ENCODE measurements at places on chromosomes 2 and 18.

DNA sequence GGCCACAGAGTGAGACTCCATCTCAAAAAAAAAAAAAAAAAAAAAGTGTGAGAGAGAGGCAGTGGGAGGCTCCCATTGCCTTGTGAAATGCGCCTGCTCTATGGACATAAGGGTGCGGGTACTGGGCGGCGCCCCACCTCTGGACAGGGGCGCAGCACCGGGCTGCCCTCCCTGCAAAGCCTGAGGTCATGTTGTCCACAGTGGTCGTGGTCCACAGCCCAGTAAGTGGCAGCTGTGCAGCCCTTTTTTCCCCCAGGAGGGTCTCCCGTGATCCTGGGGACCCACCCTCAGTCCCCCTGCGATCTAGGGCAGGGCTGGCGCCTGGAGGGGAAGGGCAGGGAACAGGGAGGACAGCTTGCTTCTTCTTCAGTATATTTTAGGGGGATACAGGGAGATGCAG lies 37.8 kb downstream of the LPIN1 start:
- no peak for DNase-seq

GRCh38 chr2:112290088-112290487 lies 14.7 kb downstream of the ZC3H6 start:
- no peak for DNase-seq

- no peak for DNase-seq
Measured at GRCh38 chr18:3605486-3605952, 155.5 kb downstream of the TGIF1 start.

GRCh38 chr18:71287268-71287667 lies 998.4 kb downstream of the SOCS6 start:
- DNase-seq, result no peak

DNA sequence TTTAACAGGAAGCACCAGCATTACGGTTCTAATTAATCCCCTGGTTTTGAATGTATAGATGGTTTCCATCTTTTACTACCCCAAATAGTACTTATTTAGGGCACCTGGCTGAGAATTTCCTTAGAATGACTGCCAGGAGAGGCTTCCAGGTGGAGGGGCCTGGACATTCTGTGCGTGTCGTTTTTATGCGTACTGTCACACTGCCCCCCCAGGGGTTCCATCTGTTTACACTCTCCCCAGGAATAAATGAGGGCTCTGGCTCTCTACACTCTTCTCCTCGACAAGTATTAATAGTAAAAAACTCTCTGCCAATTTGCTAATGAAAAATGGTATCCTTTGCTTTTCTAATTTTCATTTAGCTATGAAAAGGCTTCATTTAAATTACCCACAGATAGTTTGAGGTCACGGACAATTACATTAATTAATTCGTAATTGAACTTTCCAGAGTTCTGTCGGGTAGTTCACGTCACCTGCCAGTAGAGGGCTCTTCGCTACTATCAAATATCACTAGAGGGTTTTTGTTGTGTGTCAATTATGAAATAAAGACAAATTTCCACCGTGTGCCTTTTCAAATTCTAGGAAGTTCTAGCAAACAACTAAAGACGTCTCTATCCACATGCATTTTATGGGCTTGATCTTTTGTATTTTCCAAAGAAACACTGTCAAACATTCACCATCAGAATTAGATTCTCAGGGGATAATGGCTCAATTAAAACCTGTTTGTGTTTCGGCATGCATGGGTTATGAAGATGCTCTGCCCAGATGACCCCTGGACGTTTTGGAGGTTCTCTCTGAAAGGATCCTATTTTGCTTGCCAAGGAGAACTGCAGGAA lies 88.8 kb upstream of the ASB18 start:
- peak; percentile 18 for DNase-seq

GRCh38 chr18:58525517-58525916 lies 103.4 kb downstream of the ALPK2 start:
- DNase-seq, result peak; percentile 61

DNA sequence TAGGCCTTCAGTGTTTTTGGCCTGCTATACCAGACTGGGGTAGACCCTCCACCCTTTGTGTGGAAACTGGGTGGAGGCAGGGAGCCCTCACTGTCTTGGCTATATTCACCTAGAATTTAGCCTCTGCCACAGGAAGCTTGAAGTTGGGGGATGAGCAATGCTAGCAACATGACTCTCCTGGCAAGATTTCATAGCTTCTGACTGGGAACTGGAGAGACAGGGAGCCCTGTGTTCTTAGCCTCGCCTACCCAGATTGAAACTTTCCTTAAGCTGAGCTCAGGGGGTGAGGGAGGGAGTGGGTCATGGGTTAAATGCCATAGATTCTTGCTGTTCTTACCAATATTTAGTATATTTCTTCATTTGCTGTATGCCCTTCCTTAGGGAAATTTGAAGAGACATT lies 46.8 kb upstream of the FAM98A start:
- DNase-seq, result peak; percentile 23

- DNase-seq, result no peak
Measured at GRCh38 chr2:12448846-12449505, 267.8 kb upstream of the TRIB2 start.

- no peak for DNase-seq
Measured at GRCh38 chr2:104867813-104868504, 14.0 kb downstream of the POU3F3 start.

GRCh38 chr2:207395535-207396251 lies 134.1 kb upstream of the CREB1 start:
- DNase-seq, result peak; percentile 61

GRCh38 chr2:218368621-218369153 lies 12.0 kb downstream of the CATIP start:
- no peak for DNase-seq

- no peak for DNase-seq
Measured at GRCh38 chr2:174878537-174879147, 114.4 kb upstream of the CHRNA1 start.

GRCh38 chr2:142426064-142426463 lies 295.2 kb upstream of the LRP1B start:
- no peak for DNase-seq

DNA sequence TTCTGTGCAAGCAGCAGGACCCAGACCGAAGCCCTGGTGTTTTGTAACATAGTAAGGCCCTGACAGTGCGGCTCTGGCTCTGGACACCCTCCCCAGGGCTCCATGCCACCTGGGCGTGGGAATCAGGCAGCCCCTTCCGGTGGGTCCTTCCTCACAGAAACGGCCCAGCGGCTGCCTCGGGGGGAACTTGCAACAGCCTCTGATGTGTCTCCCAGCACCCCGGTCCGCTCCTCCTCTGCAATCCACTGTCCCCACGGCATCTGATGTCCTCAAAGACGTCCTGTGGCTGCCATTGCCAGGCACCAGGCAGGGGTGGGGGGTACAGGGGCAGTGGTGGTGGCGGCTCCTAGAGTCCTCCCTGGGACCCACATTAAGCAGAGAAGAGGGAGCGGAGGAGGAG lies 58.8 kb downstream of the CENPO start:
- no peak for DNase-seq

DNA sequence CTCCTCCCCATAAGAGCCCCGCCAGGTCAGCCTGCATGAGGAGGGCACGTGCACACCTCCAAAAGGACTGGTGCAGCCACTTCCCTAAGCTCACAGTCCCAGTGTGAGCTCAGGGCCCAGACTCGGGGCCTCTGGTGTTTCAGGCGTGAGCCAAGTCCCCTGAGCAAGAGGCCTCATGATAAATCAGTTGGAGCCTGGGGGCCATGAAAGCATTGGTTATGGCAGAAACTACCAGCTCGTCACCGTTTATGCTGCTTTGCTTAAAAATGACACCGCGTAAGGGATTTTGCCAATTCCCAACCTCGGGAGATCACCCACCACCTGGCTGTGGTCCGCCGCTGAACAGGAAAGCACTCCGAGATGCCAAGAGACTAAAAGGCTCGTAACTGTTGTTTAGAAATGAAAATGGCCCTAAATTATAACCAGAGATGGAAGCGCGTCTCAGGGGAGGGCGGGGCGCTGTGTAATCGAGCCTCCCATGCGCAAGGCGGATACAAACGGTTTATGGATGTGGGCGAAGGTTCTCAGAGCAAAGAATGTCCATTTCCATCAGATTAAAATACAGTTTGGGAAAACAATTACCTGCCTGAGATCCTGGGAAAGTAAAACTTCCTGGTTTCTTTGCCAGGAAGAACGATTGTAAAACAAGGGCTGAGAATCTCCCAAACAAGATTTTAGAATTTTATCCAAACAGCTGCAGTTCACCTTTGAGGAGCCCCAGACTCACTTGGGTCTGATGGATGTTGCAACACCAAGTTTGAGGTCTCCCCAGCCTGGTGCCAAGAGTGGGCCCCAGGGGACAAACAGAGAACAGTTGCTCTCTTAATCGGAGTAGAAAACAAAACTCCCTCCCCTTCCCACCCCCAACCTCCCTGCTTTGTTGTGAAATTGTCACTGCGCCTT lies 141.4 kb downstream of the BCL2 start:
- no peak for DNase-seq

- DNase-seq, result no peak
Measured at GRCh38 chr18:11981192-11981542, at the start of gene IMPA2. Gene IMPA2, plus strand, starts transcription at chr18:11981507. Its CDS starts 163 bp downstream, at chr18:11981670.

- DNase-seq, result no peak
Measured at GRCh38 chr18:73639788-73640187, 507.8 kb downstream of the FBXO15 start.

DNA sequence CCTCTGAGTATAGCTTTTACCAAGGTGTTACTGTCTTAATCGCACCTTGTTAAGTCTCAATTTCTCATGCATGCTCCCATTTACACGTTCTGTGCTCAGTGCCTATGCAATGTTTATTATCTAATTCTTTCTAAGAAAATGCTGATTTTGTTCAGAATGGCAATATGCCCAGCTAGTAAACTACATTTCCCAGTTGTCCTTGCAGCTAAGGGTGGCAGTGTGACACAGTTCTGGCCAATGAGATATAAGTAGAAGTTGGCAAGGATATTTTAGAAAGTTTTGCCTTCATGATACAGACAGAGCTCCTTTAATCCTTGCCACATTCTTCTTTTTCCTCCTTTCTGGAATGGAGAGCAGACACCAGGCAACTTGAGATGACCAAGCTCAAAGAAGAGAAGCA lies 45.3 kb downstream of the POLE4 start:
- DNase-seq, result no peak
